ENCODE measurements at places on chromosomes 12 and 14. TPM values are rescaled to one million over a fixed set of nuclear protein-coding genes. Genes with fewer than 3 reads are reported as not detected.

- no peak overlapping the region for H3K27ac ChIP-seq
- H3K4me1 ChIP-seq: no peaks in the 10 kb centered on the region
- H3K27me3 ChIP-seq: no peaks in the 10 kb centered on the region
- DNase-seq: no peak
- H3K4me3 ChIP-seq: no peak overlapping the region
Observed at GRCh38 chr12:108751821-108752220, 20.5 kb upstream of the CORO1C start.

DNA sequence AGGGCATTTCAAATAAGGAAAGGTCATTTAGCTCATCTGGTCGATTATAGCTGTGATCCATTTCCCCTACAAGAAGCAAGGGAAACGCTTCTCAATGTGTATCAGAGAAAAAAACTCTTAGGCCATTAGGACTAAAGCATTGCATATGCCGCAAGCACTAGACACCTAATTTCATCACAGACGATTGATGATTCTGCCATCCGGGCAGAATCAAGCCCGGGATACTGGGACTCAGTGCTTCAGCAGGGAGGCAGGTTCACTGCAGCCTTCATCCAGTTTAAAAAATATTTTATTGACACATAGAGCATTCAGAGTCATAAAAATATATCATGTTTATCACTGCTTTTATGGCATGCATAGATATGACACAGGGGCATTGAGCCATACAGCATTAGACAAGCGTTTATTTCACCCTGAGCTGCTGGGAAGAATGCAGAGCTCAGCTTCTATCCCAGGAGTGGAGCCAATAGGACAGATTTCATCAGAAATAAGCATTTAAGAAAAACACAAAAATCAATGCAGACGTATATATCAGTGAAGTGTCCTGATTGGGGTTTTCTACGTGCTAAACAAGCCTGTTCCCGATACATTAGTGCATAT is 806.9 kb downstream of the GALC start:
- H3K4me3 ChIP-seq: no peak overlapping the region

DNA sequence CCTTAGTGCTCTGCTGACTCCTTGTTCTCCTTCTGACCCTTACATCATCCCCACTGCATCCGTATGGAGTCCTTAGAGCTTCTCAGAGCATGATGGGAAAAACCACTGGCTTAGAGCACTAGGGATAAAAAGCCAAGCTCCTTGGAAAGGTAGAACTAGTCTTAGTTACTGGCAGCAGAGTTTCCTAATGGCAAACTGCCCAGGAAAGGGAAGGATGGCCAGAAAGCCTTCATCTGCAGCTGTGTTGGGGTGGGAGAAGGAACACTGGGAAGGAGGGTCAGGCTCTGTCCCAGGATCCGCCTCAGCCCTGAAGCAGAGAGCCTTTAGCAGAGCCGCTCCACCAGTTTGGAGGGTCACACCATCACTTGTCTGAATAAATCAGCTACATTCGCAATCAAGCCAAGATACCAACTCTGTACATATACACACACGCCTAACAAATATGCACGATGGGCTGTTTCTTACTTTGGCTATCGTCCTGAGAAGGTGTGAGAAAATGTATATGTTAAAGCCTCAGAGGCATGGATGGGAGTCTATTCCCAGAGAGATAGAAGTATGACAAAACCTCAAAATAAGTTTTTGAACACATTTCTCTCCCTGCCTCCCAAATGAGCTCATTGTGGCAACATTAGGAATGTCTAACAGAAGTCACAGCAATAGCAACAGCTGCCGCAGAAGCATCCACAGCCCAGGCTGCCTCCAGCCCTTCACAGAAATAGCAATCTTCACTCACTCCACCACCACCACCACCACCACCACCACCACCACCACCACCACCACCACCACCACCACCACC is 18.6 kb upstream of the GALNT8 start:
- H3K36me3 ChIP-seq: no peaks in the 10 kb centered on the region
- H3K4me1 ChIP-seq: peaks cover 2% of the 10 kb centered on the region
- no peak for DNase-seq
- H3K27ac ChIP-seq: no peak overlapping the region
- no peak overlapping the region for H3K4me3 ChIP-seq
- H3K27me3 ChIP-seq: peaks cover 9% of the 10 kb centered on the region

GRCh38 chr12:118456741-118457140 is 80.4 kb downstream of the SUDS3 start:
- H3K27me3 ChIP-seq: no peaks in the 10 kb centered on the region
- peaks cover 3% of the 10 kb centered on the region for H3K4me1 ChIP-seq
- H3K4me3 ChIP-seq: no peak overlapping the region
- H3K27ac ChIP-seq: no peak overlapping the region
- H3K36me3 ChIP-seq: no peaks in the 10 kb centered on the region
- no peak for DNase-seq

DNA sequence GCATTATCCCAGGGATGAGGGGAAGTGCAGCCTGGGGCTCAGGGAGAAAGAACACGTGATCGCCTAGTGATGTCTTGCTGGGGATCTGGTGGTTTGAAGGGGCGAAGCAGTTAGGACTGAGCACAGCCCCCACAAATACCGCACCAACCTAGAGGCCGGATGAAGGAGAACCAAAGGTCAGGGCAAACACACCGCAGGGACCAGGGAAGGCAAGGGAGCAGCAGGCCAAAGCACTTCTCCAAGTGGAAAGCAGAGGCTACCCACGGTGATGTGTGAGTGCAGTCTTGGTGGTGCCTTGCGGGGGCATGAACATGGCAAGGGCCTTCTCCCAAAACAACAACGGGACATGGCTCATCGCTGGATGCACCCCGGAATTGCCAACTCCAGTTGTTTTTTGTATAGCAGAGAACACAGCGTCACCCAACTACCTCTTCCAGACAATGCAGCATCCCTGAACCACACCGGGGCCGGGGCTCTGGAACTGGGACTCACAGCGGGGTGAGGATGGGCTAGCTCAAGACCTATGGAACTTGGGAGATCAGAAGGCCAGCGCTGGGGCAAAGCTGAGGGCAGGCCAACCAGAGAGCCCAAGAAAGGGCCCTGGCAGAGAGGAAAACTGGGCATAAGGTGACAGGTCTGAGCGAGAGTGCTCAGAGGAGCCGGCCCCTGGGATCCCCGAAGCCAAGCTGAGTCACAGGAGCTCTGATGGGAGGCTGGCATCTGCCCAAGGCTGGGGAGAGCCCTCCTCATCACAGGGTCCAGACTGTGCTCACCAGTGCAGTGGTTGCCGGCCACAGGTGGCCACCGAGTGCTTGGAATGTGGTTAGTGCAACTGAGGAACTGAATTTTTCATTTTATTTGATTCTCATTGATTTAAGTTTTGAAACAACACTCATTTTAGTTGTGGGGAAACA is 11.1 kb downstream of the GALNT16 start:
- no peak overlapping the region for H3K27ac ChIP-seq
- H3K36me3 ChIP-seq: no peaks in the 10 kb centered on the region
- no peak overlapping the region for H3K4me3 ChIP-seq
- no peak for DNase-seq

DNA sequence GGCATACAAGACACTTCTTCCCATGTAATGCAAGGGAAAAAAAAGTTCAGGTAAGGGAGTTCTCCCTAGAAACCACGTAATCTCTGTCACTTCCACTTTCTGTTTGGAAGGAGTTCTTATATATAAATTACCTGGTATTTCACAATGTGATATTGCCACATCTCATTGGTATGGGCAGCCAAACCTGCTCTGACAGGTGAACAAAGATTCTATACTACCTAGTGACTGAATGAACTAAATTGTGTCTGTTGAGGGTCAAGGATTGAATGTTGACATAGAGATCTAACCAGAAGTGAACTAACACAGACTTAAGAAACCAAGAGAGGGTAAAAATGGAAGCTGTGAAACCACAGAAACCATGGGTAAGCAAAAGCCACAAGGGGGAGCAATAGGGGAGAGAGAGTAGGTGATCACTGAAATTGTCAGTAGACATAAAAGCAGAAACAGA is 161.3 kb downstream of the RPL10L start:
- H3K27ac ChIP-seq: no peak overlapping the region
- no peaks in the 10 kb centered on the region for H3K27me3 ChIP-seq
- no peak for DNase-seq

DNA sequence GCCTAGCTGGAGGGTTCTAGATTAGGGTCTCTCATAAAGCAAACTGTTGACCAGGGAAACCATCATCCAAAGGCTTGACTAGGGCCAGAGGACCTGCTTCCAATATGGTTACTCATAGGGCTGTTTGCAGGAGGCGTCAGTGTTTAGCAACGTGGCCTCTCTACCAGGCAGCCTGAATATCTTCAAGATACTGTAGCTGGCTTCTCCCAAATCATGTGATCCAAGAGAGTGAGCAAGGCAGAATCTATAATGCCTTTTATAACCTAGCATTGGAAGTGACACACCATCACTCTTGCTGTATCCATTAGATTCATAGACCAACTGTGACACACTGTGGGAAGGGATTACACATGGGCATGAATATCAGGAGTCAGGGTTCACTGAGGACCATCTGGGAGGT is 17.3 kb downstream of the TPH2 start:
- peaks cover 5% of the 10 kb centered on the region for H3K27me3 ChIP-seq
- DNase-seq: no peak
- no peak overlapping the region for H3K27ac ChIP-seq
- no peaks in the 10 kb centered on the region for H3K36me3 ChIP-seq
- H3K4me1 ChIP-seq: no peaks in the 10 kb centered on the region
- H3K4me3 ChIP-seq: no peak overlapping the region

GRCh38 chr12:132761032-132761920 is at the start of gene ANKLE2:
ANKLE2 (minus strand) TSS chr12:132761832; CDS start chr12:132761798, 34 bp downstream.
- peak within 1 kb of the TSS; percentile 97 for H3K27ac ChIP-seq
- H3K4me1 ChIP-seq: peaks cover 19% of the 10 kb centered on the region
- peak; percentile 74 for DNase-seq

- H3K4me3 ChIP-seq: no peak overlapping the region
- H3K4me1 ChIP-seq: no peaks in the 10 kb centered on the region
- no peak overlapping the region for H3K27ac ChIP-seq
- no peak for DNase-seq
- H3K36me3 ChIP-seq: peaks cover 4% of the 10 kb centered on the region
Observed at GRCh38 chr14:68075382-68076029, 255.9 kb downstream of the RAD51B start.

DNA sequence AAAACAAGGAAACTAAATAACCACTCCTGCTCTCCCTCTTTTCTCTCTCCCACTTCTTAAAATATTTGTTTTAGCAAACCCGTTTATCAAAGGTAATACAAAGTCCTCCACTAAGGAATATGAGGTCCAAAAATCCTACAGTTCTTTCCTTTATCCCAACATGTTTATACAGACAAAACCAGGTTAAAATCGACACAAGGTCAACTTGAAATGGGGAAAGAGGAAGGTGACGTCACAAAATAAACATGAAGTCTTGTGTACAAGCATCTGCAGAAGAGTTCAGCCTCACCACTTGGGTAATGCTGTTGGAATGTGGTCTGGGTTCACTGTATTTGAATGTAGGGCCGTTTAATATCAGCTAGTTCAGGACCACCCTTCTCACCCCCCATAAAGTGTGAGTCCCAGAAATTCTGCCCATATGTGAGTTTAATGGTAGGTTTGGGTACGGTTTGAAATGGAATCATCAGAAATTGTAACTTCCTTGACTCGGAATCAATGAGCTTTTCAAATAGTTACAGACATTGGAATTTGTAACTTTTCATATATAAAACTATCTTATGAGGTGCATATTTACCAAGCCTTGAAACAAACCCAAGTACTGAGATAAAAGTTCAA is 120.0 kb upstream of the SLC38A2 start:
- DNase-seq: no peak
- no peak overlapping the region for H3K27ac ChIP-seq
- peaks cover 21% of the 10 kb centered on the region for H3K36me3 ChIP-seq
- H3K4me3 ChIP-seq: no peak overlapping the region

DNA sequence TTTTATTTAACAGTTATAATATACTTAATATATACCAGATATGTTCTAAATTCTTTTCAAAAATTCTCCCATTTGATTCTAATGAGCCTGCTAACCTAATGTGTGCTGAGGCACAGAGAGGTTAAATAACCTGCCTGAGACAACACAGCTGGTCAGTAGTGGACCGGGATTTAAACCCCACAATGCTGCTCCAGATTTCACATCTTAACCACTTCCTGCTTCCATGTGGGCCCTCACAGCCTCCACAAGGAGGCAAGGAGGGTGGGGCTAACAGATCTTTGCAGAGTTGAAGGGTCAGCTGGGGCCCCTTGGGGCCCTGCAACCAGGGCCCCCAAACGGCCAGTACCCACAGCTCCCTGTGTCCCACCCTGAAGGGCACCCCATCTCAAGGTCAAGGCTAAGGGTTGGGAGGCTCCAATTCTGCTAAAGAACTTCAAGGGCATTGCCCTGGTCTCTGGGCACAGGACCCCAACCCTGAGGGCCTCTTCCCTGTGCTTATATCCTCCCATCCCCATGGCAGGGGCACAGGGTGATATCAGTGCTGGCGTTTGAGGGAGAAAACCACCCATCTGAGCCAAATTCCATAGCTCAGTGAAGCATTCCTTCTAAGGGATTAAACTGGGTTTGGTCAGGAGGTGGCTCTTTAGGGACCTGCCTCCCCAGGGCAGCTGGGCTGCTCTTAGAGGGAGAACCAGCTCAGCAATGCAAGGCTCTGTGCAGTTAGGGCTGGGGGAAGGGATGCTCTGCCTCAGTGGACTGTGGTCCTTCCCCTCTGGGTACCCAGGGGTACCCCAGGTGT is 2.2 kb downstream of the KRT80 start:
- peaks cover 2% of the 10 kb centered on the region for H3K27me3 ChIP-seq
- DNase-seq: no peak
- no peaks in the 10 kb centered on the region for H3K36me3 ChIP-seq
- H3K27ac ChIP-seq: no peak overlapping the region
- peaks cover 3% of the 10 kb centered on the region for H3K4me1 ChIP-seq

GRCh38 chr14:94384342-94384741 is 4.1 kb downstream of the SERPINA1 start:
- H3K4me3 ChIP-seq: no peak overlapping the region
- peaks cover 9% of the 10 kb centered on the region for H3K4me1 ChIP-seq
- no peak for DNase-seq
- no peaks in the 10 kb centered on the region for H3K36me3 ChIP-seq

GRCh38 chr12:118237052-118237665 is 101.2 kb downstream of the PEBP1 start:
- peaks cover 14% of the 10 kb centered on the region for H3K4me1 ChIP-seq
- H3K27me3 ChIP-seq: no peaks in the 10 kb centered on the region
- peak overlapping the region; percentile 36 for H3K27ac ChIP-seq
- peaks cover 54% of the 10 kb centered on the region for H3K36me3 ChIP-seq

GRCh38 chr12:109723311-109723881 is 9.8 kb downstream of the FAM222A start:
- H3K4me1 ChIP-seq: no peaks in the 10 kb centered on the region
- peaks cover 14% of the 10 kb centered on the region for H3K27me3 ChIP-seq
- H3K4me3 ChIP-seq: no peak overlapping the region
- no peak for DNase-seq
- no peaks in the 10 kb centered on the region for H3K36me3 ChIP-seq
- no peak overlapping the region for H3K27ac ChIP-seq

ENDOU gene
- total RNA-seq: not detected

DDX11 gene
- 152 TPM for total RNA-seq

RHOJ gene
- total RNA-seq: not detected

RNASE1 gene
- total RNA-seq: not detected

Data from activated T-helper 2 cell treated with anti-CD3 and anti-CD28 coated beads, Interferon-gamma antibody, Interleukin-2, Interleukin-4, amounts not matched to agents 10 μg/mL and 5 μg/mL and 100 μg/mL, durations not matched to agents 14 hours and 24 hours and 36 hours (primary cell).